ENCODE measurements at places on chromosomes 3 and 15.

GRCh38 chr3:149860881-149861280 is 47.9 kb downstream of the RNF13 start:
- no peak for DNase-seq

- peak; percentile 28 for DNase-seq
These were observed 5.5 kb upstream of the SPG11 start for GRCh38 chr15:44668921-44669320.

DNA sequence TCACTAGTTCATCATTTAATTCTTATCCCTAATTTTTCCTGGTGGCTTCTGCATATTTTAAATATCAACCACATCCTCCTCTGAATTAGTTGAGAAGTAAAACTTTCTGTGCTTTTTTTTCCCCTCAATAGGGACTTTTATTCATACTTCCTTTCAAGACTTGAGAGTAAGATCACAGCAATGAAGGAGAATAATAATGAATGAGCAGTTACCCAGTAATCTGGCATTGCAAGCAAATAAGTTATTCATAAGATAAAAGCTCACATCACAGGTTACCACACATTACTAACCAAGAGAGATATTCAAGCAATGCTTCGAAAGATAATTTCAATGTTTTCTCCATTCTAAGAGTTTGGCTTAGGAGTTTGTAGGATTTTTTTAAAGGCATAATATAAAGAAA is 50.3 kb downstream of the BTLA start:
- DNase-seq, result no peak

DNA sequence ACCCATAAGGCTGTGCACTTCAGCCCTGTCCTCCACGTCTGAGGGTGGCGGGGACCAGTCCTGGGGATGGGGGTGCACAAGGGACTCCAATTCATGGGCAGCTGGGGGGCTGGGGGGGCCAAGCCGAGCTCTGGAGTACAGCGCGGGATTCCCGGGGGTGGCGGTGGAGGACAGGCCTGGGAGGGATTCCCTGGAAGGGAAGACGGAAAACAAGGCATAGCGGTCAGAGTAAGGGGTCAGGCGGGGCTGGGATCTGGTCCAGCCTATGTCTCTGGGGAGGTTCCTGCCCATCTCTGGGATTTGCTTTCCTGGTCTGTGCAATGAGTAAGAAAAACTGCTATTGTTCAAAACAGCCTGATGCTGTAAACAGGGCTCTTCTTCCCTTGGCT is 8.1 kb upstream of the IGDCC3 start:
- no peak for DNase-seq

GRCh38 chr3:45962033-45962432 is 18.8 kb downstream of the CXCR6 start:
- no peak for DNase-seq

GRCh38 chr3:4981665-4982494 is 2.6 kb downstream of the BHLHE40 start:
- DNase-seq, result no peak

GRCh38 chr15:90376789-90377188 is 11.3 kb upstream of the IQGAP1 start:
- DNase-seq, result peak; percentile 74

DNA sequence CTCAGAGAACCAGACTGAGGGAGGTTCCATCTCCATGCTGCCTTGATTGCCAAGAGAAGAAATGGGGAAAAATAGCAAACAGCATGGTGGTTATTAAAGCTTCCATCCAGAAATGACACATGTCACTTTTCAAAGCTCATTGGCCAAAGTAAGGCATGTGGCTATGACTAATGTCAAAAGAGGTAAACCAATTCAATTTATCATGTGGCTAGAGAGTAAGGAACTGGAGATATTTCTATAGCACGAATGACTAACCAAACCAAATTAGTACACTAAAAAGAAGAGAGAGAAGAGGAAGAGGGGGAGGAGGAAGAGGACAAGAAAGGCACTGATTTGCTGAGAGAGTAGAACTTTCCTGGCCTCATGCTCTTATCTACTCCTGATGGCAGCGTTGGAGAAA is 115.2 kb upstream of the SLC6A11 start:
- DNase-seq, result no peak

- DNase-seq, result no peak
These were observed 85.1 kb downstream of the MTHFS start for GRCh38 chr15:79811406-79812405.

GRCh38 chr3:40162616-40163015 is 146.9 kb upstream of the EIF1B start:
- no peak for DNase-seq

GRCh38 chr3:32643816-32644215 is 41.2 kb upstream of the CNOT10 start:
- no peak for DNase-seq

GRCh38 chr3:78046566-78046965 is 1006.7 kb downstream of the ROBO2 start:
- DNase-seq, result no peak

- DNase-seq, result no peak
These were observed 11.7 kb downstream of the ITGA11 start for GRCh38 chr15:68420186-68420684.

DNA sequence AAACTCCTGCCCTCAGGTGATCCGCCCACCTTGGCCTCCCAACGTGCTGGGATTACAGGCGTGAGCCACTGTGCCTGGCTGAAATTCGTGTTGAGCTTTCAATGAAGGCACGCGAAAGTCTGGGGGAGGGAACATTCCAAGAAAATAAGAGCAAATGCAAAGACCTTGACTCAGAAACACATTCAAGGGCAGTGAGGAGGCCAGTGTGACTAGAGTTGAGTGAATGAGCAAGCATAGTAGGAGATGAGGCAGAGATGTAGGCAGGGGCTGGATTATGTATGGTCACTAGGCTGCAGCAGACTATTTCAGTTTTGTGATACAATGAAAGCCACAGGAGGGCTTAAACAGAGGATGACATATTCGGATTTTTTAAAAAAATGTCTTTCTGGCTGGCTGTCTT is 67.0 kb downstream of the SCN11A start:
- DNase-seq, result no peak

DNA sequence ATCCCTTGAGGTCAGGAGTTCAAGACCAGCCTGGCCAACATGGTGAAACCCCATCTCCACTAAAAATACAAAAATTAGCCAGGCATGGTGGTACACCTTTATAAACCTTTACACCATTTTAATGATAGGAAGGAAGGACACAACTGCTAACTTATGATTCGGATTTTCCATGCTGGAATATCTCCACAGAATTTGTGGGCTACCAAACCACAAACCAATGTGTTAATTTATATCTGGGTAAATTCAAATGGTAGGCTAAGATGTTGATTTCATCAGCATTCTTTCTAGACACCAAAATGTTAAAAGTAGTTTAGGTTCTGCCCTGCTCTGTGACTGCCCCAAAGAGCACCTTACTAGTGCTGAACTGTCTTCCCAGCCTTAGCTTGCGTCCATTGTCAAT is 72.8 kb downstream of the POLQ start:
- no peak for DNase-seq

GRCh38 chr15:75814794-75815193 is 28.5 kb upstream of the UBE2Q2 start:
- no peak for DNase-seq

DNA sequence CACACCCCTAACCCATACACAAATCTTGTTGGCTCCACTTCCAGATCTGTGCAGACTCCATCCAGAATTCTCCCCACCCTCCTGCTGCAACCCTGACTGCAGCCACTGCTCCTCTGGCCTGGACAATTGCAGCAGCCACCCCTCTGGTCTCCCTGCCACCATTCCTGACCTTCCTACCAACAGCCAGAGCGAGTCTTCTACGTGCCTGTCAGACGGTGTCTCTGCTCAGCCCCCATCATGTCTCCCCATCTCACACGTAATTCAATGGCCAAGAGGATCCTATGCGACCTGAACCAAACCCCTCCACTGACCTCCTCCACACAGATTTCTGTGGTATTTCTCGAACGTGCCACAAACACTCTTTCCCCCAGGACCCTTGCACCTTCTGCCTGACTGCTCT is 103.3 kb downstream of the TPRA1 start:
- DNase-seq, result no peak

GRCh38 chr3:50189274-50189673 is 2.1 kb upstream of the GNAT1 start:
- peak; percentile 5 for DNase-seq

DNA sequence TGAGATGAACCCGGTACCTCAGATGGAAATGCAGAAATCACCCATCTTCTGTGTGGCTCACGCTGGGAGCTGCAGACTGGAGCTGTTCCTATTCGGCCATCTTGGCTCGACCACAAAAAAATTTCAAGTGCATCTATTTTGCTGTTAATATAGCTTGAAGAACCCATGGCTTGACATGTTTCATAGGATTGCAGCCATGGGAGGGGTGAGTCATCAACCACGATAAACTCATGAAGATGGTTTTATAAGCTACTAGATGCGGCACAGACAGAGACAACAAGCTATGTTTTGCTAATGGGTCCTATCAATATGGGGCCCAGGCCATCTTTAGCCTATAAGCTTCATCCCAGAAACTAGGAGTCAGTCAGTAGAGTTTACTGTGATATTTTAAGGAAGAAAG is 100.4 kb upstream of the PHLDB2 start:
- no peak for DNase-seq

DNA sequence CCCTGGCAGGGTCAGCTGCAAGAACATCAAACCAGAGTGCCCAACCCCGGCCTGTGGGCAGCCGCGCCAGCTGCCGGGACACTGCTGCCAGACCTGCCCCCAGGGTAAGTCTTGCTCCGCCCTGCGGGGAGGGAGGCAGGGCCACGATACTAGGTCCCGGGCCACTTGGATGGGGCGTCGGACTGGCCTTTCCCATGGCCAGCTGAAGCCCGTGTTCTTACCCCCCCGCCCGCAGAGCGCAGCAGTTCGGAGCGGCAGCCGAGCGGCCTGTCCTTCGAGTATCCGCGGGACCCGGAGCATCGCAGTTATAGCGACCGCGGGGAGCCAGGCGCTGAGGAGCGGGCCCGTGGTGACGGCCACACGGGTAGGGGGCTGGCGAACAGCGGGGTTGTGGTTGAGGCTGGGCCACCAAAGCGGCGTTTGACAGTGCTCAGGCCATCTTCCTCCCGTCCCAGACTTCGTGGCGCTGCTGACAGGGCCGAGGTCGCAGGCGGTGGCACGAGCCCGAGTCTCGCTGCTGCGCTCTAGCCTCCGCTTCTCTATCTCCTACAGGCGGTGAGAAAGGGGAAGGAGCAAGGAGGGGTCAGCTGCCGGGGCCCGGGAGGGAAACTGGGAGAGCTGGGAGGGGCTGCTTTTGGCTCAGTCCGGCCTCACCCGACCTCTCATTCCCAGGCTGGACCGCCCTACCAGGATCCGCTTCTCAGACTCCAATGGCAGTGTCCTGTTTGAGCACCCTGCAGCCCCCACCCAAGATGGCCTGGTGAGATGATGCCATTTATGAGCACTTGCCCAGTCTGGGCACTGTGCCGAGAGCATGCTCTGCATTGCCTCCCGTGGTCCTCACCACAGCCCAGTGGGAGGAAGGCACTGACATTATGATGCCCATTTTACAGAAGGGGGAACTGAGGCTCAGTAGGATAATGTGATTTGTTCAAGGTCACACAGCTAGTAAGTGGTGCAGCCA is 1.7 kb downstream of the CHRD start:
- no peak for DNase-seq

GRCh38 chr3:54067055-54067698 is 55.2 kb upstream of the CACNA2D3 start:
- DNase-seq, result no peak

GRCh38 chr3:79005084-79005483 is 762.7 kb downstream of the ROBO1 start:
- DNase-seq, result no peak

Data from stimulated activated naive CD4-positive, alpha-beta T cell (primary cell).